Activated CD4-positive, alpha-beta T cell treated with anti-CD3 and anti-CD28 coated beads for 48 hours (primary cell): ENCODE measurements at places on chromosomes 12 and 14.

DNA sequence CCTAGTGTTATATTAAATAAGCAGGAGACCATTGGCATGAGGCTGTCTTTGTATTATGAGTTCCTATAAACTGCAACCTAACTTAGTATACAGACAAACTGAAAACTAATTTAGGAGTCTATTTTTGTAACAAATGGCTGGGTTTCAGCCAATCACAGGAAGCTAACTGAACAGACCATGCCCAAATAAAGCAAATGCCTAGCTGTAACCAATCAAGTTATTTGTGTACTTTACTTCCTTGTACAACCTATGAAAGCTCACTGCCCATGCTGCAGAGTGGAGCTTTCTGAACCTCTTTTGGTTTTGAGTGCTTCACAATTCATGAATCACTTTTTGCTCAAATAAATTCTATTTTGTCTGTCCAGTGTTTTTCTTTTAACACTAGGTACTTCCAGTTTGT lies 41.6 kb downstream of the GUCY2C start:
- no peak for DNase-seq

GRCh38 chr12:132761032-132761920 lies at the start of gene ANKLE2:
Gene ANKLE2 (minus strand): TSS chr12:132761832. CDS start chr12:132761798, 34 bp downstream.
- peak; percentile 83 for DNase-seq

- DNase-seq, result no peak
Observed at GRCh38 chr12:124734224-124734788, 129.4 kb downstream of the SCARB1 start.

GRCh38 chr12:13183620-13184019 lies 12.9 kb upstream of the EMP1 start:
- peak; percentile 22 for DNase-seq

GRCh38 chr12:130636370-130636769 lies 79.7 kb downstream of the RIMBP2 start:
- no peak for DNase-seq

- no peak for DNase-seq
Observed at GRCh38 chr12:126233625-126234024, 1168.4 kb downstream of the AACS start.

DNA sequence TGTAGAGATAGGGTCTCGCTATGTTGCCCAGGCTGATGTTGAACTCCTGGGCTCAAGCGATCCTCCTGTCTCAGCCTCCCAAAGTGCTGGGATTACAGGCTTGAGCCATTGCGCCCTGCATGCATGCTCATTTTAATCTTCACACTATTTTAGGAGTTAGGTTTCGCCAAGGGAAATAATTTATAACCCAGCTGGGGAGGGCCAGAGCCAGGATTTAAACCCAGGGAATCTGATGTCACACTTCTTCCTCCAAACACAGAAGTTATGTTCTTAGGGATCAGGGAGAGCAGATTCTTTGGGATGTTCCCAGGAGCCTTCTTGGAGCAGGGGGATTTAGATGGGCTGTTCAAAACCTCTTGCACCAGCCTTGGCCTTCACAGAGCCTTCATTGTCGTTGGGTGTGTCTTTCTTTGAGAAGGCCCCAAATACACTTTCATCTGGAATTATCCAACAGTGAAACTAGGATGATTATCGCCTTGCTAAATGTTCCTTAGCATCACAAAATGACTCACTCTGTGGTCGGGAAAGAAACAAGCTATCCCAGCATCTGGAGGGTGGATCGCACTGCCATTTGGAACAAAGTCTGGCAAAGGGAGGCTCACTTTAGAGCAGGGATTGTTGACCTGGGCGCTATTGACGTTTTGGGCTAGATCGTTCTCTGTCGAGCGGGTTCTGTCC lies 8.2 kb upstream of the PPP1CC start:
- DNase-seq, result no peak

DNA sequence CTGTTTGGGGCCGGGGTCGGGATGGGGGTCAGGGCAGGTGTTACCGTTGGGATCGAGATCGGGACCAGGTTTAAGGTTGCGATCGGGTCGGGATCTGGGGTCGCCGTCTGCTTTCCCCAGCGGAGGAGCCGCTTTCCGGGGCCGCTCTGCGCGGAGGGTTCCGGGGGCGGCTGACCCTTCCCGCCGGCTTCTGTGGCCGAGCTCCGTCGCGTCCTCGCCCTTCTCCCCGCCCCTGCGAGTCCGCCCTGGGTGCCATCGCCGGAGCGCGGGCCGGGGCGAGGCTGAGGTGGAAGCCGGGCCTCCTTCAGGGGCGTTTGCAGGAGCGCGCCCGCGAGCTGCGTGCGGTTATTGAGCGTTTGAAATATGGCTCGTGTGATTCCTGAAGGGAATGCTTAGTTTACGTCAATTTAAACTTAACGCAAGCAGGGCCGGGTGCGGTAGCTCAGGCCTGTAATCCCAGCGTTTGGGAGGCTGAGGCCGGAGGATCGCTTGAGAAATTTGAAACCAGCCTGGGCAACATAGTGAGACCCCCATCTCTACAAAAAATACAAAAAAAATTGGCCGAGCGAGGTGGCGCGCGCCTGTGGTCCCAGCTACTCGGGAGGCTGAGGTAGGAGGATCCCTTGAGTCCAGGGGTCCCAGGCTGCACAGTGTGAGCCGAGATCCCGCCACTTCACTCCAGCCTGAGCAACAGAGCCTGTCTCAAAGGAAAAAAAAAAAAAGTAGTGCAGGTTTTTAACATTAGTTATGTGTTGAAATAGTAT lies 620 bp downstream of the PGAM5 start:
- peak; percentile 38 for DNase-seq

DNA sequence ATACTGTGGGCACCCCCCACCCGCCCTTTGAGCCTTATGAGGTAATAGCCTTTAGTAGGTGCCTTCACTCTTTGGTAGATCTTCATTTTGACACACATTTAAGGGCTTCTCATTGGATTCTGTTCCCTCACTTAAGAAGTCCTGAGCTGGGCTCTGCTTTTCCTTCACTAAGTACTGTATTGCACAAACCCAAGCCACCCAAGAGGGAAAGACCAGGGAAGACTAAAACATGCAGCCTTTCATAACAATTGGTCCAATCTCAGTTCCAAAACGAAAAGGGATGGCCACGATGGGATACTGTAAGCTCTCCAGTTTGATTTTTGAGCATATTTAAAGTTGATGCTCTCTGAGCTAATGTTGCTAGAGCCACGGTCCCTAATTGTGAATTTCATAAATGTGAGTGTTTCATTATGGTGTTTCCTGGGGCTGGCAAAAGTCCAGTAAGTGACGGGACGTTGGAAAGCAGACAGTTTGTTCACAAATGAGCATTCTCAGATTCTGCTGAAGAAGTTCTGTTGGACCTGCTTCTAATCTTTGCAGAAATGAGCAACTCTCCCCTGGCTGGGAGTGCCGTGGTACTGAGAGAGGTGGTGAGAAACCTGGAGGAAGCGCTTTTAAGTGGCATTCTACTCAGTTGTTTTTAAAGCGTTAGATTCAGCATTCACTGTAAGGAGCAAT lies 9.4 kb downstream of the SSPN start:
- DNase-seq, result no peak

- no peak for DNase-seq
Observed at GRCh38 chr12:13209436-13210235, 13.1 kb downstream of the EMP1 start.

GRCh38 chr12:97960741-97961608 lies 498.4 kb downstream of the RMST start:
- peak; percentile 37 for DNase-seq

- no peak for DNase-seq
Observed at GRCh38 chr12:90233168-90234100, 524.8 kb upstream of the ATP2B1 start.

- DNase-seq, result peak; percentile 78
Observed at GRCh38 chr14:94129111-94129757, at the start of gene IFI27L2. Gene IFI27L2 (minus strand): TSS chr14:94129604. CDS start chr14:94129564, 40 bp downstream.

- no peak for DNase-seq
Observed at GRCh38 chr12:143964-144649, 69.8 kb downstream of the SLC6A12 start.

DNA sequence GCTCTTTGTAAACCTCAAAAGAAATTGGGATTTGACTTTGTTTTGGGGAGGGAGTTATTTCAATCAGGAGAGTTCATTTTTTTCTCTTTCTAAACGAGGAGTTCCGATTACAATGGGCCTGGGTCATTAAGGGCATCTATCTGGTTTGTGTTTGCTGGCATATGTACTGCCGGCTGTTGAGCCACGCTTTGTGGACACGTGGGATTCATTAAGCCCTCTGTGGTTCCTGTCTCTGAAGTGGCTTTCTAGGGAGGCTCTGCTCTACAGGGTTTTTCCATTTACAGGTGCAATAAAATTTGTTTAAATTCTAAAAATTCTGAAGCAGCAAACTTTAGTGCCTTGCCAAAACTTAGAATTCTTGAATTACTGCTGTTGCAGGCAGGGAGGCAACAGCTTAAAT lies 57.9 kb downstream of the GNS start:
- DNase-seq, result no peak

GRCh38 chr12:4914720-4915119 lies 5.0 kb downstream of the KCNA1 start:
- DNase-seq, result no peak

DNA sequence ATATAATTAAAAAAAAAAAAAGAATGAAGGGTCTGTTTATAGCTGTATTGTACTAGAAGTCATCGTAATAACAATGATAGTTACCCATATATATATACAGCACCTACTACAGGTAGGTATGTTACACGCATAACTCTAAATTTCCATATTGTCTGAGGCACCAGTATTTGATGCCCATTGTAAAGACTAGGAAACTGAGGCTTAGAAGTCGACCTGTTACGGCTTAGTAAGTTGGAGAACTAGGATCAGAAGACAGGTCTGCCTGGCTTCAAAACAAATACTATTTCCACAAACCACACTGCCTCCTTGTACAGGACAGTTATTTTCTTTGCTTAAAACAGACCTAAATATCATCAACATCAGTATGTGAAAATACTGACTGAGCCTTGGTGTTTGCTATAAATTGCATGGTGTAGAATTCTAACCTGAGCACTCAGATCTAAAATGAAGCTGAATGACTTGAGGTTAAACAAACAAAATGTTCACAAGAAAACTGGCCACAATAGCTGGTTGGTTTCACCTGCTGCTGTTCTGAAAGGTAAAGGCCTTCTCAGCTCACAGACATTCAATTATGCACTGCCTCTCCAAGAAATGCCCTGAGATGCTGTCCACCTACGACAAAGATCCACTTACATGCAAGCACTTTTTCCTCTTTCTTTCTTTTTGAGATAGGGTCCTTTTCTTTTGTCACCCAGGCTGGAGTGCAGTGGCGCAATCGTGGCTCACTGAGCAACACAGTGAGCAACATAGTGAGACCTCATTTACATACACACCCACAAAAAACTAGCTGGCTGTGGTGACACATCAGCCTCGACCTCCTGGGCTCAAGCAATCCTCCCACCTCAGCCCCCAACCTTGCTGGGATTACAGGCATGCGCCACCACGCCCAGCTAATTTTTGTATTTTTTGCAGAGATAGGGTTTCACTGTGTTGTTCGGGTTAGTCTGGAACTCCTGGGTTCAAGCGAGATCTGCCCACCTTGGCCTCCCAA lies 35.7 kb downstream of the SSH1 start:
- peak; percentile 62 for DNase-seq

GRCh38 chr12:6701078-6701768 lies 608 bp upstream of the PIANP start:
- no peak for DNase-seq

DNA sequence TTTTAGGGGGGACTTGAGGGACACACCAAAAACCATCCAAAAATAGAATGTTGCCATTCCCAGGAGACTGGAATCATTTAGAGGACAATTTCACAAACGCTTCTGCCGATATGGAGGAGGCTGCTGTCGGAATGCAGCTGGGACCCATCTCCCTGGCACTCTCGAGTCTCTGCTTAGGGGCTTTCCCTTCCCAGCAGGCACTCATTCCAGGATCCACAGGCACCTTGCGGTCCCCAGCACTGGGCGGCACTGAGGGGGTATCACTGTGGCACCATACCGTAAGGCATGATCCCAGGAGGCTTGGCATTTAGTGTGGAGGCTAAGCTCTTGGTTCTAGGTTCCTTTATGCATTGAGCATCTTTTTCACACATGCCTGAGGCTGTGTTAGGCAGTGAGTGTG lies 36.6 kb upstream of the LTBP2 start:
- no peak for DNase-seq

DNA sequence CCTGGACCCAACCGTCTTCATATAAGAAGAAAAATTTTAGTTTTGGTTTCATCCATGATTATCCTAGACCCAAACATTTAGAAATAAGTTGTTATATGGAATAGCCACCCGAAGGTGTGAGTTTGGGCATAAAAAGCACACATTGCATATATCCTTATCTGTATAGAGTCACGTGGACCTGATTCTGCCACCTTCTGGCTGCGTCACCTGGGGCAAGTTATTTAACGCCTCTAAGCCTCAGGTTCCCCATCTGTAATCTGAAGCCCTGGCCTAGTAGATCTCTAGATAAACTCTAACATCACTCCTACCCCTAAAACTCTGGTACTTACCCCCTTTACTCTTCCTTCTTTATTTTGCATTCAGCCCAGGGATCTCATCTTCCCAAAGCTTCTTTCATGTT lies 14.3 kb upstream of the KRT5 start:
- peak; percentile 22 for DNase-seq

DNA sequence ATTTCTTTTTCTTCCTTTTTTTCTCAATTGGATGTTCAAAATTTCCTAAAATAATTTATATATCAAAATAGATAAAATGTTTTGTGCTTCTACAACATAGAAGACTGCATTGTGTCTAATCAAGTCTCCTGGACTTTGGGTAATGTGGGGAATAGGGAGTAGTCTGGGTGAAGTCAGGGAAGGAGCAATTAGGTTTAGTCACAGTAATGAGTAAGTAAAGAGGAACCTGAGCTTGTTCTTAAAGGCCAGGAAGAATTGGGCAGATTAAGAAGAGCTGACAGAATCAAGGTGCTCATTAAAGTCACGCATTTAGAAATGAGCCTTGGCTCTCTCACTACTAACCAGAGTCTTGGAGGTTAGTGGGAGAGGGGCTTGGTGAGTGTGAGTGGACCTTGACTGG lies 233.3 kb upstream of the SSTR1 start:
- DNase-seq, result no peak

DNA sequence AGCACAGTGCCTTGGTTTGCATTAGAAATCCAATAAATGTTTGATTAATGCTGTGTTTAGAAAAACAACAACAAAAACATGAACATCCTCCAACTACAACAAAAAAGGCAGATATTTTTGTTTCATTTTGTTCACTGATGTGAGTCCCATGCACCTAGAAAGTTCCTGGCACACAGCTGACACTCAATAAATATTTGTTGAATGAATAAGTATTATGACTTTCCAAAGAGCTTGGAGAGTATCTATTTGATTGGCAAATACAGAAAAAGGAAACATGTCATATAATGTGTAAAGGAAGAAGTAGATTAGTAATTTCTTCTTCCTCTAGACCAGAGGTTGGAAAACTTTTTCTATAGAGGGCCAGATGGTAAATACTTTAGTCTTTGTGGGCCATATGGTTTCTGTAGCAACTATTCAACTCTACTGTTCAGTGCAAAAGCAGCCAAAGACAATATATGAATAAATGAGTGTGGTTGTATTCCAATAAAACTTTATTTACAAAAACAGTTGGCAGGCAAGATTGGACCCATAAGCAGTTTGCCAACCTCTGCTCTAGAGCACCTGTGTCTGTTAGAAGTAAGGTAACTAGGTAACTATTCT lies 312.3 kb upstream of the DIO2 start:
- DNase-seq, result no peak

- no peak for DNase-seq
Observed at GRCh38 chr12:63809566-63809965, 29.9 kb downstream of the RXYLT1 start.
